ENCODE measurements at places on chromosomes 12 and 14. TPM values are rescaled to one million over a fixed set of nuclear protein-coding genes. Genes with fewer than 3 reads are reported as not detected.

PPP1R36 gene
- total RNA-seq: not detected

APOF gene
- total RNA-seq: not detected

AMN gene
- total RNA-seq: 12.4 TPM

KLHL42 gene
- 14.1 TPM for total RNA-seq

POTEG gene
- not detected for total RNA-seq

ACOT6 gene
- total RNA-seq: not detected
